ENCODE measurements at places on chromosomes 13 and 19.

DNA sequence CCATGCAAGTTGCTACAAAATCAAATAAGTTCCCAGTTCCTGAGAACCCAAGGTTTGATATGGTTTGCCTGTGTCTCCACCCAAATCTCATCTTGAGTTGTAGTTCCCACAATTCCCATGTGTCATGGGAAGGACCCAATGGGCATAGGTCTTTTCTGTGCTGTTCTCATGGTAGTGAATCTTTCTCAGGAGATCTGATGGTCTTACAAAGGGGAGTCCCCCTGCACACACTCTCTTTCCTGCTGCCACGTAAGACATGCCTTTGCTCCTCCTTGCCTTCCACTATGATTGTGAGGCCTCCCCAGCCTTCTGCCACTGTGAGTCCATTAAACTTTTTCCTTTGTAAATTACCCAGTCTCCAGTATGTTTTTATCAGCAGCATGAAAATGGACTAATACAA is 28.5 kb upstream of the TSHZ3 start:
- no peak for DNase-seq

GRCh38 chr13:25980255-25980654 is 71.6 kb downstream of the SHISA2 start:
- no peak for DNase-seq

GRCh38 chr19:45616704-45617017 is 14.6 kb upstream of the GPR4 start:
- DNase-seq = no peak

GRCh38 chr19:49165865-49166301 is 8.3 kb downstream of the TRPM4 start:
- DNase-seq = no peak

DNA sequence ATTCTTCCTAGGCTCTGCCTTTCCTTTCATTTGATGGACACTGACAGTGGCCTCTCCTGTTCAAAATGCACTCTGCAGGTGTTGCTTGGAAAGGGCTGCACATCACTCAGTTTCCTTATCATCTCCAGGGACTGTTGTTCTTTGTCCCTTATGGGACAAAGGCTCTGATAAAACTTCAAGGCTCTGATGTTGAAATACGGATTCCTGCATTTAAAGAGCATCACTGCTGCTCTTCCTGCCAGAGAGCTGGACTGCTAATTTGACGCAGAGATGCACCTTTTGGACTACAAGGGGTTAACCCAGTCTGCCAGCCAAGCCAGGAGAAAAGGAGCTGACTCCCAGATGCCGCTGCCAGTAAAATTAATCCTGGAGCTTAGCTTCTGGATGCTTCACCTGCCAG is 952.1 kb downstream of the DIAPH3 start:
- DNase-seq = no peak

GRCh38 chr19:48487544-48487943 is 18.4 kb downstream of the CYTH2 start:
- no peak for DNase-seq

DNA sequence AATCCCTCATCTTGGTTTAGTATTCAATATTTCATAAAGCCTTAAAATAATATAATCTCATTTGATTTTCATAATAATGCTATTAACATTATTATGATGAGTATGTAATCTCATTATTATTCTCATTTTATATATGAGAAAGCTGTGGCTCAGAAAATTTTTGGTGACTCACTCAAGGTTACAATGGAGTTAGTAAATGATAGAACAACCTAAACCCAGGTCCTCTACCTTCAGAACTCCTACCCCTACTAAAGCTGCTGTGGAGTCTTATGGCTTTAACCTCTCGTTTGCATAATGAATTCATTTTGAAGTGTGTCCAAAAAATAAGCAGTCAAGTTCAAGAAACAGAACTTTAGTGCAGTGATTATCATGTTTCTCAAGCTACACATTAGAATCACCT is 226.3 kb downstream of the TBC1D4 start:
- DNase-seq = no peak
